ENCODE measurements at places on chromosomes 5 and 9.

DNA sequence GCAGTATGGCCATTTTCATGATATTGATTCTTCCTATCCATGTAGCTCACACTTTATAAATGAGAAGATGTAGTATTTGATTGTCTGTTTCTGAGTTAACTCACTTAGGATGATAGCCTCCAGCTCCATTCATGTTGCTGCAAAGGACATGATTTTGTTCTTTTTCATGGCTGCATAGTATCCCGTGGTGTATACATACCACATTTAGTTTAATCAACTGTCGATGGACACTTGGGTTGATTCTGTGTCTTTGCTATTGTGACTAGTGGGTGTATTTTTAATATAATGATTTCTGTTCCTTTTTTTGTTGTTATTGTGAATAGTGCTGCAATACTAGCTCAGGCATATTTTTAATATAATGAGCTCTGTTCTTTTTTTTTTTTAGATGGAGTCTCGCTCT is 560.3 kb upstream of the ZNF608 start:
- no peak for DNase-seq

DNA sequence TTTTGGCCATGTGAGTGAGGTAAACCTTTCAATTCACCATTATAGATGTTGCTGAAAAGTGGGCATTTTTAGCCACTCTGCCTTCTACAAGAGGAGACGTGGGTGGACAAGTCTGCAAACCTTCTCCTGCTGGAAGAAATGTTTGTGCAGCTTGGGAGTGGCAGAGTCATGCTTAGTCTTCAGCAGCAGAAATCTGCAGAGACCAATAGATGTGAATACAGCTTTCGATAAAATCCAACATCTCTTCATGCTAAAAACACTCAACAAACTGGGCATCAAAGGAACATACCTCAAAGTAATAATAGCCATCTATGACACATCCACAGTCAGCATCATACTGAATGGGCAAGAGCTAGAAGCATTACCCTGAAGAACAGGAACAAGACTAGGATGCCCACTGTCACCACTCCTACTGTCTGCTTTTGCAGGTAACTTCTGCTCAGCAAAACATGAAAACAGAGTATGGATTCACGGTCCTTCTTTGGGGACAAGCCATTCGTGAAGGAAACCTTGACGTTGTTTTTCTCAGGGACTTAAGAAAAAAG is 91.3 kb downstream of the RALGPS1 start:
- no peak for DNase-seq

- DNase-seq, result no peak
Measured at GRCh38 chr5:53275666-53276065, 166.1 kb upstream of the MOCS2 start.

GRCh38 chr5:107538331-107538730 is 132.4 kb downstream of the EFNA5 start:
- no peak for DNase-seq

- DNase-seq, result no peak
Measured at GRCh38 chr9:124042201-124042721, 30.7 kb downstream of the LHX2 start.

- DNase-seq, result no peak
Measured at GRCh38 chr5:85000671-85001070, 616.0 kb upstream of the EDIL3 start.

DNA sequence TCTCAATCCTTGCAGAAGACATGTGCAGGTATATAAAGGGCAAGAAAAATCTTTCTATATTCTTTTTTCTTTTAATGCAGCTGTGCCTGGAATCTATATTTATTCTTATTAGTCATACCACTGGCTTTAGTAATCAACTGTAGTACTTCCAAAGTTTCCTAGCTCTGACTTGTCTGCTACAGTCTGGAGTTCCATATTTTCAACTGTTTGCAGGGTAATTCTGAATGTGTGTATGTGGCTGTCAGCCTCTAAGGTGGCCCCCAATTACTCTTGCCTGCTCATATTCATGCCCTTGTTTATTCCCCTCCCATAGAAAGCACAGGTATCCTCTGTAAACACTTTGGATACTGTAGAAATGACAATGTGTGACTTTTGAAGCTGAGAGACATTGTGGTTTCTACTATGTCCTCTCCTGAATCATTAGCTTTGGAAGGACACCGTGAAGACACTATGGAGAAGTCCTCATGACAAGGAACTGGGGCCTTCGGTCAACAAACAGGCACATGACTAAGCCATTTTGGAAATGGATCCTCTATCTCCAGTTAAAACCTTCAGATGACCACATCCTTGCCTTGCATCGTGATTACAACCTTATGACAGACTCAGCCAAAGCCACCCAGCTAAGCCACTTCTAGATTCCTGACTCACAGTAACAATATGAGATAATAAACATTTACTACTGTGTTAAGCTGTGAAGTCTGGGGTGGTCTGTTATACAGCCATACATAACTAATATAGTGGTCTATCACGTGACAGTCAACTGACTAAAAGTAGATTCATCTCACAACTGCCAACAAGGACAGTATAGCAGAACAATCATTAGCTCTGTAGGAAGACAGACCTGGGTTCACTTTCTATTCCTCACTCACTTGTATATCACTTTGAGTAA is 49.5 kb upstream of the SUSD1 start:
- DNase-seq, result no peak

GRCh38 chr9:882416-882924 is 41.0 kb downstream of the DMRT1 start:
- no peak for DNase-seq

DNA sequence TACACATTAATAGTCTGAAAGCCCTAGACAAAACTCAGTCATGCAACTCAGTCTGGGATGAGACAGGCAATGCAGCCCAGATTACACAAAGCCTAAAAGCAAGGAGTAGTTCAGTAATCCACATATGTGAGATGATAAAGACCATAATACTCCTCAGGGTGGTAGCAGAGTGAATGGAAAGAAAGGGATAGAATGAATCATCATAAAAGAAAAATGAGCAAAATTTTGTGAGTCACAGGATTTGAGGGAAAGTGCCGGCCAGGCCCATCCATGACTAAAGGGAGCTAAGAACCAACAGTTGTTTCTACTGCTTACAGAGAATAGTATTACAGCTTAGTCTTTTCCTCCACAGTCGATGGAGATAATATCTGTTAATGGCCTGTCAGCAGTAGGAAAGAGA is 90.0 kb upstream of the POU5F2 start:
- no peak for DNase-seq

DNA sequence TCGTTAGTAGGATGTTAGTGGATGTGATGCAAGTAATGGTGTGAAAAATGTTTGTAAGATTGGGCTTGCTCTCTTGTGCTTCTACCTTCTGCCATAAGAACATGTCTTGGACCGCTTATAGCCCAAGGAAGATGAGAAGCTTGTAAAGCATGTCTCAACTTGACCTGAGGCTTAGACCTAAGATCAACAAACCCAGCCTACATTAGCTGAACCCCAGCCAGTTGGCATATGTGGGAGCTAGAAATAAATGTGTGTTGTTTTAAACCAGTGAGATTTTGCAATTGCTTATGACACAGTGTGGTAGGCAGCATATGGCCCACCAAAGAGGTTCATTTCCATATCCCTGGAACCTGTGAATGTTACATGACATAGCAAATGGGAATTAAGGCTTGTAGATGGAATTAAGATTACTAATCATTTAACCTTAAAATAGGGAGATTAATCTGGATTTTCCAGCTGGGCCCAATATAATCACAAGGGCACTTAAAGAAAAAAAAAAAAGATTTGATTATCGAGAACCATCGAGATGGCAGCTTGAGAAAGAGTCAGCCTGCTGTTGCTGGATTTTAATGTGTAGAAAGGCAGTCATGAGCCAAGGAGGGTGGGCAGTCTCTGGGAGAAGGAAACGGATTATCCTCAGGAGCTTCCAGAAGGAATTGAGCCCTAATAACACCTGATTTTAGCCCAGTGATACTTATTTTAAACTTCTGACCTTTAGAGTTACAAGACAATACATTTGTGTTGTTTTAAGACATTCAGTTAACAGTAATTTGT is 27.3 kb upstream of the EDIL3 start:
- DNase-seq, result no peak

DNA sequence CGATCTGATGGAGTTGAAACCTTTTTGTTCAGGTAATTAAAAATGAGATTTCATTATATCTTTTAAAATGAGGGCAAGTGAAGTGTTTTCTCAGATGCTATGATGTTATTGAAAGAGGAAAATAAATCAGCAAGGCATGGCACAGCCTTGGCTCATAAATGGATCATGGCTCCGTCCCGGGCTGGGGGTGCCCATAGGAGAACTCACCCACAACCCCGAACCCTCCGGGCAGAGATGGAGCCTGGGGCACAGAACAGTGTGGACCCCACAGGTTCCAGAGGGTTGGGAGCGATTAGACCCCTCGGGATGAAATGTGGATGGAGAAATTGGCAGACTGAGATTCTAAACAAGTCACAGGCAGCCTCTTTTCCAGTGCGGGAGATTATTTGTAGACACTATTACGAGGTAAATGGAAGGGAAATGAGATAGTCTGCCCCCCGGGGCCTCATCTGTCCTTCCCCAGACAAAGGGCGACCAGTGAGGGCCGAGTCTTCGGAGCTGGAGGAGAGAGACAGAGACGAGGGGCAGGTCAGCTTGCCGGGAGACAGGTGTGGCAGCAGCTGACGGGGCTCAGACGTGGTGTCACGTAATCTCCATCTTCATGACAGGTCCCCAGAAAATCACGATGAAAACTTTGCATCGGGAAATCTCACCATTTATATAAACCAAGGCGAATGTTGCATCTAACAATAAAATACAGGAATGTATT is 33.7 kb downstream of the NDUFS6 start:
- DNase-seq, result no peak

GRCh38 chr5:96219580-96220281 is 213.3 kb downstream of the PCSK1 start:
- DNase-seq, result no peak

DNA sequence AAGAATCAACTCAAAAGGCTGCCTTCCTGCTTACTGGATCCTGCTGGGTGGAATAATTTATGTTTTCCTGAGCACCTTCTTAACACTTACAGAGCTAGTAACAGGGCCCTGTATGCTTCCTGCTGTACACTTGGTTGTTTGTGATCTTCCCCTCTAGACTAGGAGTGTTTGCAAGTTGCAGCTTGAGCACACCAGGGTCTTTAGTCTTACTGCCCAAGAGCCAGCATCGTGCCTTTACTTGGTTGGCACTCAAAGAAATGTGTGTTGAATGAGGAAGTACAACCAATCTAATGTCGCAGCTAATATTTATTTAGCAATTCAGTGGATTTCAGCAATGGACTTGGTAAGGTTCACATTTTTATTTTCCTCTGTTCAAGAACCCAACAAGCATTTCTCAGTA is 57.5 kb upstream of the HAND1 start:
- no peak for DNase-seq

GRCh38 chr9:114973216-114973615 is 42.8 kb upstream of the TNFSF8 start:
- DNase-seq, result no peak

GRCh38 chr9:85524531-85524930 is 217.2 kb downstream of the AGTPBP1 start:
- no peak for DNase-seq

All from activated CD4-positive, CD25-positive, alpha-beta regulatory T cell treated with anti-CD3 and anti-CD28 coated beads, Interleukin-2, amount 50 U/mL, for 16 hours (primary cell).